ENCODE measurements at places on chromosomes 13 and 19.

DNA sequence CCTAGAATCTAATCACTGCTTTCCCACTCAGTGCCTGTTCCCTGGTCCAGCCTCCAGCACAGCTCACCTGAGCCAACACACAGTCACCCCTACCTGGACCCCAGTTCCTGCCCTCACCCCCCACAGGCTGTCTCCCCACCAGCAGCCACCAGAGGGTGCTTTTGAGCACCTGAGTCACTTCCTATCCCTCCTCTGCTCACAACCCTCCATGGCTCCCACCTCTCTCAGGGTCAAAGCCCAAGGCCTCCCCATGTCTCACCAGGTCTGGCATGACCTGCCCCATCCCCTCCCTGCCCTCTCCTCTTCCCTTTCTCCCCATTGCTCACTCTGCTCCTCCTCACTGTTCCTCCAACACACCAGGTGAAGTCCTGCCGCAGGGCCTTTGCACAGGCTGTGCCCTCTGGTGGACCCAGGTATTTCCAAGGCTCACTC is 7.1 kb upstream of the DPP9 start:
- no peak for DNase-seq

DNA sequence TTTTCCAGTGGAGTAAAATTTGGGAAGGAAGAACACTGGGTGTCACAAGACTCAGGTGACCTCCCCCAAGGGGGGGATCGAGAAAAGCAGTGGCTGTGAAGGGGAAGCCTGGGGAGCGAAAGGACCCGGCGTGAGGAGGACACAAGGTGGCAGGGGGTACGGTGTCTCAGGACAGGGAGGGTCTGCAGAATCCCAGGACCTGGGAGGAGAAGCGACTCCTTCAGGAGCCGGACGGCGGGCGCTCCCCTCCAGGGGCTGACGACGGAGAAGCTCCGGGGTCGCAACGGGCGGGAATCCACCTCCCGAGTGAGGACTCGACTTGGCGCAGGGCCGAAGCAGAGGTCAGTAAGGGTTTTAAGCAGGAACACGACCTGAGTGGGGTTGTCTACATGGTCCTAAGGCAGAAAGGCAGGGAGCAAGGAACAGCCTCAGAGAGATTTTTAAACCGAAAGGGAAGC is 529 bp downstream of the ZNF836 start:
- DNase-seq = peak; percentile 44

DNA sequence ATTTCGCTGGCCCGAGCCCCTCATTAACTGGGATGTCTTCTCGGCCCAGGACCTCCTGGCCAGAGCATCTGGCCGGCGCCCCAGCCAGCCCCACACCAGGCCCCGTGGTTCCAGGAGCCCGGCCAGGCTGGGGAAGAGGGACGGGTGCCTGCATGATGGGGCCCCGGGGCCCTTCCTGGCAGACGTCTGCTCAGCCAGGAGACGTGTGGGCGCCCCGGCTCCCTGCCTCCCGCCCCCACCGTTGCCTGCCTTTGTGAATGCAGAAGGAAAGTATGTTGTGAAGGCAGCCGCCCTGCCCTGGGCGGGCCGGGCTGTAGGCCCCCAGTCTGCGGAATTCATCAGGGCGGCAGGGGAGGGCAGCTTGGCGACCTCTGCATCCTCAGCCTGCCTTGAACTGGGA is 4.4 kb upstream of the COMP start:
- no peak for DNase-seq

DNA sequence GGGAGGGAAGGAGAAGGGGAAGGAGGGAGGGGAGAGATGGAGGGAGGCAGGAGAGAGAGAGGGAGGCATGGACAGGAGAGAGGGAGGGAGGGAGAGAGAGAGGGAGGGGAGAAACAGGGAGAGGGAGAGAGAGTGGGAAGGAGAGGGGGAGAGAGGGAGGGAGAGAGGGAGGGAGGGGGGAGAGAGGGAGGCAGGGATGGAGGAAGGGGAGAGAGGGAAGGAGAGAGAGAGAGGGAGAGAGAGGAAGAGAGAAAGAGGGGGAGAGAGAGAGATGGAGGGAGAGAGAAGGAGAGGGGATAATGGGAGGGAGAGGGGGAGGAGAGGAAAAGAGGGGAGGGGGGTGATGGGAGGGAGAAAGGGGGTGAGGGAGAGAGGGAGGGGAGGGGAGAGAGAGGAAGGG is 86.8 kb upstream of the VSTM2B start:
- DNase-seq = no peak

DNA sequence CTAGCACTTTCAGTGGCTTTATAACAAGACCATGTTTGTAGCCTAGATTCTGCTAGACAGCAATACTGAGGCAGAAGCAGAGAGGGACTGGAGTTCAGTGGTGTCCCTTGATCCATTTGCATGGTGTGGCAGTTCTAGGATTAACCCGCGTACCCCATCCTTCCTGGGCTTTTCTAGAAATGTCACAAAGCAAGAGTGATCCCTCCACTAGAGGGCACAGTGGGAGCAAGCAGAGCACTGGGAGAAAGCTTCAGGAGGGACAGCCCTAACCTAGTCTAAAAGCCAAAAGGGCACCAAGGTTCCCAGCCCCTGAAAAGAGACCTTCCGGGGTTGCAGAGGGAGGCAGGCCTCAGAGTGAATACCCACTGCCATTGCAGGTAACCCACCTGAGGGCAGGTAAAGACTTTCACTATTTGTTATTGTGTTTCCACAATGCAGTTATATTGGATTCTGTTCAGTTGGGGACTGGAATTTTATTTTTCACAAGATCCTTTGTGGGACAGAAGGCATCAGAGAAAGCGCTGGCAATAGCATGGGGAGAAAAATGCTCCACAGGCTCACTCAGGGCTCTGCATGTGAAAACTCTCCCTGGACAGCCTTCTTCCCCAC is 170.6 kb downstream of the FLT1 start:
- peak; percentile 81 for DNase-seq

DNA sequence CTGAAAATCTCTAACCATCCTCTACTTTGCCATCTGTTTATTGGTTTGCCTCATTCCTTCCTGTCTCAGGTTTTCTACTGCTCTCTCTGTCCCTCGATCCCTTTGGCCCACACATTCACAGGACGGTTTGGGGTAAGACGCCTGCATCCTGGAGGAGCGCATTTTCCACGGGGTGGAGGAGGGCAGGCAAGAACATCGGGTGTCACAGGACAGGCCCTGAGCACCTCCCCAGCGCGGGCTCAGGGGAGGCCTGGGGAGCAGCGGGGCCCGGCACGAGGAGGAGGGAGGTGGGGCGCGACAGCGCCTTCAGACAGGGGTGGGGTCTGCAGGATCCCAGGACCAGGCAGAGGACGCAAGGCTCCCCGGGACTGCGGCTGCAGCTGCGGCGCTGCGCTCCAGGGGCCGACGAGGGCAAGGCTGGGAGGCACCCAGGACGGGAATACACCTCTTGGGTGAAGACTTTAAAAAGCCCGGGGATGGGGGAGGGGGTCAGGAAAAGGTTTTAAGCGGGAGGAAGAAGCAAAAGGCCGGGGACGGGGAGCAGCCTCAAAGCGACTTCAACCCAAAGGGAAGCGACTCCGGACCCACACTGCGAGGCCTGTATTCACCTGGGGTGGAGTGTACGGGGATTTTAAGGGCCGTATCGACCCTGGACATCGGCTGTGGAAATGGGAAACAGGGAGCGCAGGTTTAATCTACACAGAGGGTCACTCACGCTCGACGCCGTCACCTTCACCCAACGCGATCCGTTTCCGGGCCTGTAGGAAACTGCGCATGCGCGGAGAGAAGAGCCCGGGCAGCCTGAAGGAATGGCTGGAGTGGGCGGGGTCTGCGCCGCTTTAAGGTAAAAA is at the start of gene ZNF415:
ZNF415 (minus strand) TSS at position 770 of the 851 bp plus-strand sequence. CDS start 10,234 bp downstream, outside the sequence.
- peak; percentile 67 for DNase-seq

- no peak for DNase-seq
Measured at GRCh38 chr13:50379584-50379983, 364.3 kb downstream of the KCNRG start.

- no peak for DNase-seq
Measured at GRCh38 chr13:44103429-44104196, 223.9 kb downstream of the LACC1 start.

DNA sequence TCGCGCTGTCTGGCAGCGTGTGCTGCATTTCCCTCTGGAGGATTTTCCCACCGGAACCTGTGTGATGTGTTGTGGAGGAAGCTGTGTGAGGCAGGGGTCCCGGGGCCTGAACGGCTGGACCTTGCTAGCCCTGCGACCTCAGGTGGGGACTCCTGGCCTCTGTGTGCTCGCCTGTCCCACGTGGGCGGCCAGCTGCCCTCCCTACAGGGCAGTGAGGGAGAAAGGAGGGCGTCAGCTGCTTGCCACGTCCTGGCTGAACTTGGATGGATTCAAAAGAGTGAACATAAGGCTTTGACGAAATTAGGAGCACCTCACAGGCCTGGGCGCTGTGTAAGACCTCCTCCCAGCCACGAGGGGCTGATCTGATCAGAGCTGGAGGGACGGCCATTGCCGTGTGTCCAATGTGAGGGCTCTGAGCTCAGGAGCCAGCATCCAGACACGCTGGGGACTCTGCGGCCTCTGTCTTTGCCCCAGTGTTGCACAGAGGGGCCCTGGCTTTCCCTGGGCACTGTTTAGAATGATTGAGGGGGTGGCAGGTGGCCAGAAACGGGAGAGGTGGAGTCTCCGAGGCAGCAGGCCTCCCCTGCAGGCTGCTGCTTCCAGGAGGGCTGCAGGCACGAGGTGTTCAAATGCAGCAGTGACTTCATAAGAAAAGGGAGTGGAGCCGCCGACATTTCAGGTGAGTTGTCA is 13.0 kb downstream of the TFDP1 start:
- no peak for DNase-seq

DNA sequence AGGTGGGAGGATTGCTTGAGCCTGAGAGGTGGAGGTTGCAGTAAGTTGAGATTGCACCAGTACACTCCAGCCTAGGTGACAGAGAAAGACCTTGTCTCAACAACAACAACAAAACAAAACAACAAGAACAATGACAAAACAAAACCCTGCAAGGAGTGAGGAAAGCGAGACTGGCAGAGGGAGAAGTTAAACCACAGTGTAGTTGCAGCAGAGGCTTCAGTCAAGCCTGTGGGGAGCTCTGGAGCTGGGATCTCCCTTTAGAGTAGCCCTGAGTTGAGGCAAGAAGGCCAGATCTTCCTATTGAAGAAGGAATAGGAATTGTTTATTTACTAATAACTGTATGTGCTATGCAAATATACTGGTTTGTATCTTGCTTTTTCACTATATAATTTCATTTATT is 25.3 kb upstream of the RNASEH2B start:
- DNase-seq = no peak

DNA sequence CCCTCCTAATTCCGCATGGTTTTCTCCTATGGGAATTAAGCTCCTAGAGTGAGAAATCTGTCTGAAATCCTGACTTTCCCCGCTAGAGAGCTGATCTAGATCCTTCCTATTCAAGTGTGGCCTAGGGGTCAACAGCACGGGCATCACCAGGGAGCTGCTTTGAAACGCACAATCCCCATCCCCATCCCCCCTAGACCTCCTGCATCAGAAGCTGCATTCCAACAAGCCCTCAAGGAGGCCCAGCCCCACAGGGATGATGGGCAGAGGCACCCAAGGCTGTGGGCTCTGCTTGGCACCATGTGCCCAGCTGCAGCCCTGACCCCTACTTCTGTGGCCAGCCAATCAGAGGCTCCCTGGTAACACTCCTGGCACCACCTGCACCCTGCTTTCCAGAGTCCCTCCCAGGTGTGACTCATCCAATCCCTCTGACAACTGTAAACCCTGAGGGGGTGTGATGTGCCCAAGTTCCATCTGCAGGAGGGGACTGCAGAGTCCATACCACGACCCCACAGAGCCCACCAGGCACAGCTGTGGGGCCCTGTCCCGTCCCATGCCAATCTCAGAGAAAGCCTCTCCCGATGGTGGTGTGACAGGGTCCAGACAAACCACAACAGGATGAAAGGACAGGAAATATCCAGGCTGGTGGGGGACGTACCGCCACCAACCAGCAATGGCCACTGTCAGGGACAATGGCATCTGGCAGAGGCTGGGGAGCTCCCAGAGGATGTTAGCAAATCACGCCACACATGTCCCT is 19.8 kb upstream of the SLC35E1 start:
- DNase-seq = no peak

- no peak for DNase-seq
Measured at GRCh38 chr13:48892053-48892687, 83.5 kb upstream of the FNDC3A start.

GRCh38 chr19:35816262-35816661 is 3.6 kb upstream of the PRODH2 start:
- no peak for DNase-seq

DNA sequence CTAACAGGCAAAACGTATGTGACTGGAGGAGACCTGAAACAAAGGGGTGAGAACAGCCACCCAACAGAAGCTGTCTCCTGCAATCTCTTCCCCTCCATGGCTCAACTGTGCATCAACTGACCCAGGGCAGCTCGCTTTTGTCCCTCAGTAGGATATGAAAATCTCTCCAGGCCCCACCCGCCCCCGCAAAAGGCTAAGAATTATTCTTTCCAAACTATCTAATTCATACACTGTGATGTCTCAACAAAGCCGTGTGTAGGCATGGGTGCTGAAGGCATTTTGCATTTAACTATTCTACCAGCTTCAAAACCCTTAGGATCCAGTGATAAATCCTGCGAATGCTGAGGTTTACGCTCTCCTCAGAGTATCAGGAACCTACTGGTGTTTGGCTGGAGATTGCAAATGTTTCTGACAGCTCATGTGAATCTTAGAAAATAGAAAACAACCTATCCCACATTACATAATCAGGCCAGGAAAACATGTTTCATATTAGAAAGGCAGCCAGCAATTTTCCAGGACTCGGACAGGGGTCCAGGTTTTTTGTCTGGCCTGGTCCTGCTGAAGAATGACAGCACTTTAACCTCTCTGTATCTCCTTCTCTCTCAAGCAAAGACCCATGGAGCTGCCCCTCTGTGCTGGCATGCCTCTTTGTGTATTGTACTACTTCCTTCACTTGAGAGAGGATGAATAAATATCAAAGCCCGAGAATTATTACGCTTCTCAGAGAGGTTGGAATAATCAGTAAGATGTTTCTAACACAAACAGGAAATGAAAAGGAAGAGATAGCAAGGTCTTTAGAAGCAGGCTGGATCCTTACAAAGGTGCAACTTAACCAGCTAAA is 17.3 kb downstream of the DHRS12 start:
- no peak for DNase-seq

- DNase-seq = no peak
Measured at GRCh38 chr19:46704379-46705076, 12.4 kb downstream of the PRKD2 start.

GRCh38 chr19:18232540-18233223 is 6.4 kb upstream of the PDE4C start:
- DNase-seq = peak; percentile 39

DNA sequence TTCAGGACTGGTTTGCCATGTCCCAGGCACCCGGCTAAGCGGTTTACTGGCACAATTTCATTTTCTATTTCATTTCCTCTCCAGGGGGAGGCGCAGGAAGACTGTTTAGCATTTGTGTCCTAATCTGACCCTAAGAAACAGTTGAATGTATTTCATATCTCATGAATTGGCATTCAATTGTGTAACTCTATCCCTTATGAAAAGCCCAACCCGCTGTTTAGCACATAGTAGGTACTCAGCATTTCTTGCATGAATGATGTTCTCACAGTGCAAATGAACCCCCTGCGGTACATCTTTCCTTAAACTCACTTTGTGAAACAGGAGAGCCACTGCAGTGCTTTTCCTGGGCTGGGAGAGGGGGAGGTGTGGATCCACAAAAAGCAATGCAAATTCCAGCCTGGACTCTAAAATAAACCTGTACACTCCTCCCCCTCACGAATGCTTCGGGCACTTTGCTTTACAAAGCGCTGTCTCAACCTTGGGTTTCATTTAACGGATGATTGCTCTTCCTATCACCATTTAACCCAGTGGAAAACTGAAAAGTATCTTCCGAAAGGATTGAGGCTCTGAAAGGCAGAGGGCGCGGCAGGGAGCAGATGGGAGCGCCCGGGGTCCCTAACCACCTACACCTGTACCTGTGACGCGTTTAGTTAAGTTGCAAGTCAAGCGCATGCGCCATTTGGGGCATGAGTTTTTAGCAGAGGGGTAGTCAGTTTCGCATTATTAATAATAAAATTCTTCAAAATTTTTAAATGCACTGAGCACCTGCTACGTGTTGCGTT is 1.2 kb upstream of the EEF2 start:
- DNase-seq = peak; percentile 85
